ENCODE measurements at places on chromosomes 4 and X.

DNA sequence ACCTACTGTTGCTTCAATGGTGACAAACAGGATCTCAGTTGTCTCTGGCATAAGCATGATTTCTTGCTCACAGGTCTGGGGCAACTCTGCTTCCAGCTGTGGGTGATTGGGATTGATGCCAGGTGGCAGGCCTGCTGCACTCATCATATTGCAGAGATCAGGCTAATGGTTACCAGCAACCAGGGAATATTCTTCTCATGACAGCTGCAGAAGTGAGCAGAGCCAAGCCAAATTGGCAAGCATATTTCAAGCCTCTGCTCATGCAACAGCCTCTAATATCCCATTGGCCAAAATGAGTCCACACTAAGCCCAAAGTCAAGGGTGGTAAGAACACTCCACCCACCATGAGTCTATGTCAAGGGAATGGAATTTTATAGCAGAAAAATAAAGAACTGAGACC is 26.7 kb upstream of the TBC1D19 start:
- DNase-seq = no peak

GRCh38 chrX:53135581-53135980 is 41.6 kb downstream of the KANTR start:
- DNase-seq = no peak

- DNase-seq = no peak
Observed at GRCh38 chrX:140389331-140389730, 115.5 kb downstream of the SOX3 start.

GRCh38 chrX:48458711-48459110 is 11.3 kb downstream of the SLC38A5 start:
- no peak for DNase-seq

DNA sequence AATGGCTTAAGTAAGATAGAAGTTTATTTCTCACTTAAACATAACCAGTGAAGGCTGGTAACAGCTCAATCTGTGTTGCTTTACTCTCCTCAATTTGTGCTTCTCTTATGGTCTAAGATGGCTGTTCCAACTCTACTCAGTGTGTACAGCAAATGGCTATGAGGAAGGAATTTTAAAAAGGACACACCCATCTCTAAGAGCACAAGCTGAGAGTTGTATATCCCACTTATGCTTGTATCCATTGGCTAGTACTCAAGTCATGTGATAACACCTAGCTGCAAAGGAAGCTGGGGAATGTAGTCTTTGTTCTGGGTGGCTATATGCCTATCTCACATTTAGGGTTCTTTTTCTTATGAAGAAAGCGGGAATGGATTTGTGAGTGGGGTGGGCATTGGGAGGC is 63.3 kb downstream of the GPAT3 start:
- no peak for DNase-seq

GRCh38 chrX:9864011-9864410 is 77.8 kb downstream of the SHROOM2 start:
- no peak for DNase-seq

- DNase-seq = no peak
Observed at GRCh38 chr4:2837110-2837903, 6.3 kb upstream of the ADD1 start.

GRCh38 chrX:10047631-10048030 is 80.5 kb downstream of the CLDN34 start:
- DNase-seq = no peak

DNA sequence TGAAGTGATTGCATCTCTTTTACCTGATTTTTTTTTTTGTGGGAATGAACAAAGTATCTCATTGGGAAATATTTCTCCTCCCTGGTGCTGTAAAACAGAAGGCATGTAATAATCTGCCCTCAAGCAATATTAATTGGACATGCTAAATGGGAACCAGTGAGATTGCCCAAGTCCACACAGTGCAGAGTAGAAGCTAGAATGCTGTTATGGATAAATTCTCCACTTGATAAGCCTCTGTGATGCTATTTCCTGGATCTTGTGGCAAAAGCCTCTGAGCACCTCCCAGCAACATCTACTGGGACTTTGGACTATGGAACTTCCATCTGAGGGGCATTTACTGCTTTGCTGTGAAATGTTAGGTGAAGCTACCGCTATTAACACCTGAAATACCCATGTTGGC is 46.9 kb upstream of the YTHDC1 start:
- DNase-seq = no peak

DNA sequence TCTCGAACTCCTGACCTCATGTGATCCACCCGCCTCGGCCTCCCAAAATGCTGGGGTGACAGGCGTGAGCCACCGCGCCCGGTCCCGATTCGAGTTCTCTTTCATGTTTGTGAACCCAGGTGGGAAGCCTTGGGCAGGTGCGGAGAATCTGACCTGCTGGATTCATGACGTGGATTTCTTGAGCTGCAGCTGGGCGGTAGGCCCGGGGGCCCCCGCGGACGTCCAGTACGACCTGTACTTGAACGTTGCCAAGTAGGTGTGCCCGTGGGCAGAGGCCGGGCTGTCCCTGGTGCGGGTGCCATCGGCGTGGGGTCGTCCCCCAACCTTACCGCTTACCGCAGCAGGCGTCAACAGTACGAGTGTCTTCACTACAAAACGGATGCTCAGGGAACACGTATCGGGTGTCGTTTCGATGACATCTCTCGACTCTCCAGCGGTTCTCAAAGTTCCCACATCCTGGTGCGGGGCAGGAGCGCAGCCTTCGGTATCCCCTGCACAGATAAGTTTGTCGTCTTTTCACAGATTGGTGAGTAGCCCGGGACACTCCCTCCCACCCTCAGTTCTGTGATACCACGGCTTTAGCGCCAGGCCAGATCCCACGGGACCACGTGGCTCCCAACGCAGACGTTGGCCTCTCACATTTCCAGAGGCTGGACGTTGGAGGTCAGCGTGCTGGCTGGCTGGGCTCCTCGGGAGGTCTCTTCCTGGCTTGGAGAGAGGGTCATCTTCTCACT is 15.6 kb downstream of the IL3RA start:
- no peak for DNase-seq

DNA sequence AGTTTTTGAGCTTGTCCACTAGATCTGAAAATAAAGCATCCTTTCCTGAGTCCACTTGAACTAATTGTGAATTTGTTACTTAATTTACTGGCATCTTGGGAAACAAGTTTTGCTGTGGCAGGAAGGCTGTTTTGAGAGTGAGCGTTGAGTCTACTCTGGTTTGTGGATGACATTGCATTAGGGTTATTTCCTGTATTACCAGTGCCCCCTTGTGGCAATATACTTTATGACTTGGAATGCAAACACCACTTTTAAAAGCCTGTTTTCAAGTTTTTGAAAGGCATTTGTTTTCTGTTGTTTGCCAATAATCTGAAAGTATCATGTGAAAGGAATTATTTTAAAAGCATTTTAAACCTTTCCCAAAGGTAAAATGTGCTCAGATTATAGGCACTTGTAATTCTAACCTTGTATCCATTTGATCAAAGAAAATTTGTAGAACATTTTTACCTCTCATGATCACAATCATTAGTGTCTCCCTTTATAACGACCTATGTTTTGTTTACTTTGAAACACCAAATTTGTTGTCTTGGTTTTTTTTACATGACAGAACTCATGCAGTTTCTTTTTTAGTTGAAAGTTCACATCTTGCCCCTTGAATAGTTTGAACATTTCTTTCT is 18.0 kb upstream of the CYP2U1 start:
- no peak for DNase-seq

DNA sequence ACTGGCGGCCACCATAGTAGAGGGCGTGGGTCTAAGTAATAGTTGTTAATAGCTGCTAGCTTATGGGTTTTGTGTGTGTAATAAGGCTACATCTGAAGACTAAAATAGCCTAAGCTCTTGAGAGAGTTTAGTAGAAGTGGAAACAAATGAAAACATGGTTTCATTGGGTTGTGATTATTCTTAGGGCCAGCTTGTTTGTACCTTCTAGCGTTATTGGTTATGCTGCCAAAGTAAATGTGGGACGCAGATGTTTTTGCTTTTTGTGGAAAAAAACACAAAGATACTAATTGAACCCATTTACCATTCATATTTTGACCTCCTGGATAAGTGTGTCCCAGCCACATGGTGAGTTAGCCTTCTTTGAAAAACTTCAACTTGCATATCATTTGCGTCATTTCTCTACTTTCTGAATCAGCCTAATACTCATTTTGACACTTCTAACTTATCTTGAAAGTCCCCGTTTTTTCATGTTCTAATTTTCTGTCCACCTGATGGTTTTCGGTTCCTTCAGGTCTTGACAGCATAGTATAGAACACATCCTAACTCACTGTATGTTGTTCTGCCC is 305.3 kb downstream of the FRMPD4 start:
- DNase-seq = no peak

- DNase-seq = no peak
Observed at GRCh38 chrX:109760209-109760921, 27.3 kb upstream of the ACSL4 start.

GRCh38 chr4:80072744-80073472 is at the start of gene ANTXR2:
Gene ANTXR2, minus strand, starts transcription at chr4:80073229. Its CDS starts 669 bp downstream, at chr4:80072560.
- DNase-seq = peak; percentile 50

DNA sequence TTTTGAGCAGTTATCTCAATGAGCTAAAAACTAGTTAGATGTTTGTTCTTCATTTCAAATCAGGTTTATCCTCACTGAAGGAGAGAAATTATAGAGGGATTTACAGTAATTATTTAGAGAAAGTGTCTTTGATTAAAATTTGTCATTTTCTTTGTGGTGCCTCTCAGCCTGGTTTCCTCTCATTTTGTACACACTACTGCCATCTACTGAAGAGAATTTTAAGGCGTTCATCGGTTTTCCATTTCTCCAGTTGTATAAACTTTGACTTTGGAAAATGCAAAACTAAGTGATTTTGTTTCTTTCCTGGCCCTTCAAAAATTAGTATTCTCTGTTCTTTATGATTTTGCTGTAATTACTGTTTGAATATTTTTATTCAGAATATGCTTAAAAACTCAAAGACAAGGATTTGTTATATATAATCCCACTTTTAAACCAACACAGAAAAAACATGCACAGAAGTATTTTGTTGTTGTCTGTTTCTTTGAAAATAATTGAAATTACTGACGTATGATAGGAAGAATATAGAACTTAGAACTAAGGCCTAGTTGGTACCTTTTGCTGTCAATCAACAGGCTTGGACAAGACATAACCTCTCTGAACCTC is 34.4 kb upstream of the ANXA3 start:
- DNase-seq = no peak
